Renal cortical epithelial cell (primary cell): ENCODE measurements at places on chromosomes 16 and 17.
A peak's percentile ranks its signal among the peaks of the same experiment; 100 is the strongest.

DNA sequence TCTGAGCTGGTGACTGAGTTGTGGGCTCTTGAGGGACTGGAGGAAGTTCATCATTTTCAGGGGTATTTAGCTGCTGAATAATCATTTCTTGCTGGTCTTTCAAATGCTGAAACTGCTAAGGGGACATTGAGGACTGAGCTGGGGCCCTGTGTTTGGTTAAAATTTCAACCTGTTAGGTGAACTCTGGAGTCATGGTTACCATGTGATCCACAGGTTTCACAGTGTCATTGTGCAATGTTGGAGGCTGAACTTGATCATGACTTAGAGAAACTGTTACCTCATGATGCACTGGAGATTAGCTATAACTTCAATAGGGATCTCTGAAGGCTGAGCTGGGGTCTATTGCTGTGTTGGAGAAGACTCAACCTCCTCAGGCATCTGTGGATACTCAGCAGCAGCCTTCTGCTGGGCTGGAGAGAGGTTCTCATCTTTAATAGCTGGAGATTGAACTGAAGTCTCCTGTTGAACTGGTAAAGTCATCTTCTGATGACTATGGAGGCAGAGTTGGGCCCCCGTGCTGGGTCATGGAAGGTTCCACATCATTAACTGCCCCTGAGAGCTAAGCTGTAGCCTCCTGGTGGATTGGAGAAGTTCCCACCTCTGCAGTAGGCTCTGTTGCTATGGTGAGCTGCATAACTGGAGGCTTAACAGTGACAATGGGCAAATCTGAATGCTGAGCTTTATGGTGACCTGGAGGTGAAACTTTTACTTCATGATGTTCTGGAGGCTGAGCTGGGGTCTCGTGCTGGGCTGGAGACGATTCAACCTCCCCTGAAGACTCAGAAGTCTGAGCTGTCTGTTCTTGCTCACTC, 15.2 kb downstream of the RDM1 start:
- peak; percentile 41 for DNase-seq

GRCh38 chr16:49048557-49048956, 233.1 kb downstream of the CBLN1 start:
- no peak for DNase-seq

DNA sequence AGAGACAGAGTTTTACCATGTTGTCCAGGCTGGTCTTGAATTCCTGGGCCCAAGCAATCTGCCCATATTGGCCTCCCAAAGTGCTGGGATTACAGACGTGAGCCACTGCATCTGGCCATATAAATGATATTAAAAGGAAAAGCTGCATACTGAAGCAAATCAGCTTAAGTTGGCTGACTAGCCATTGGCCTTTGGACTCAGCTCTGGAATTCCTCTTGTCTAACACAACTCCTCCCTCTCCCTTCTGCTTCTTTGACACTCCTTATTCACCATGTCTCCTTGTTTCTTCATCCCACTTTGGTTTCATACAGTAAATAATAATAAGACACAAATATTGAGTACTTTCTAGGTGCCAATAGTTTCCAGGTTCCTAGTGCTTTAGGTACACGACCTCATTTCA, 7.5 kb downstream of the KRT12 start:
- DNase-seq = peak; percentile 62

GRCh38 chr17:62150471-62150870, 85.4 kb upstream of the MED13 start:
- DNase-seq = no peak

GRCh38 chr17:50893183-50893993, 27.2 kb upstream of the TOB1 start:
- DNase-seq = peak; percentile 100

GRCh38 chr17:35889818-35890773, 9.9 kb upstream of the CCL5 start:
- peak; percentile 69 for DNase-seq

- DNase-seq = no peak
Observed at GRCh38 chr16:79609861-79610260, 9.3 kb upstream of the MAF start.

DNA sequence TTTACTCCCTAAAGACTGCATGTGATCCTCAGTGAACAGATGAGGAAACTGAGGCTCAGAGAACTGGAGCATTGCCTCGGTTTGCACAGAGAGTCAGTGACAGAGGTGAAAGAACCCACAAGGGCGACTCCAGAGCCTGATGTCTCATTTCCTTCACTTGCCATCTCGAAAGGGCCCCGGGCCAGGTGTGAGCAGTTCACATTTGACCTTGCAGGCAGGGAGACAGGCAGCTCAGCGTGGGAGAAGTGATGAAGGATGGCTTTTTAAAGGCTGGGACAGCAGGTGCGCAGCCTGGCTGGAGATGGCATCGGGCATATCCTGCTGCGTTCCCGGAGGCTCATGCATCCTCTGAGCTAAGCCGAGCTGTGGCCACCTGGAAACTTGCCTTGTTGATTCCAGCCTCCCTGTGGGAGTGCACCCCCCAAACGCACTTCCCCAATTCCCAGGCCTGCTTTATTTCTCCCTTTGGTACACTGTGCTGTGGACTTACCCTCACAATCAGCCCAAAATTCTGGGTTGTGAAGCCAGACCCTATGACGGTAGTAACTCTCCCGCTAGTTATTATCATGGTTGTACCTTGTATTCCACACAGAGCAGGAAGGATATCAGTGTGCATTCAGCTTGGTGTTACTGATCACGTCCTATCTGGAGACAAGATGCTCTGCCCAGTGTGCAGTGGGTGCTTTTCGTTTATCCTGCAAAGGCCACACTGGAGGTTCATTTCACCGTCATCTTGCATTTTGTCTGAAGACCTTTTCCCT, 753.2 kb upstream of the EEF2KMT start:
- no peak for DNase-seq

DNA sequence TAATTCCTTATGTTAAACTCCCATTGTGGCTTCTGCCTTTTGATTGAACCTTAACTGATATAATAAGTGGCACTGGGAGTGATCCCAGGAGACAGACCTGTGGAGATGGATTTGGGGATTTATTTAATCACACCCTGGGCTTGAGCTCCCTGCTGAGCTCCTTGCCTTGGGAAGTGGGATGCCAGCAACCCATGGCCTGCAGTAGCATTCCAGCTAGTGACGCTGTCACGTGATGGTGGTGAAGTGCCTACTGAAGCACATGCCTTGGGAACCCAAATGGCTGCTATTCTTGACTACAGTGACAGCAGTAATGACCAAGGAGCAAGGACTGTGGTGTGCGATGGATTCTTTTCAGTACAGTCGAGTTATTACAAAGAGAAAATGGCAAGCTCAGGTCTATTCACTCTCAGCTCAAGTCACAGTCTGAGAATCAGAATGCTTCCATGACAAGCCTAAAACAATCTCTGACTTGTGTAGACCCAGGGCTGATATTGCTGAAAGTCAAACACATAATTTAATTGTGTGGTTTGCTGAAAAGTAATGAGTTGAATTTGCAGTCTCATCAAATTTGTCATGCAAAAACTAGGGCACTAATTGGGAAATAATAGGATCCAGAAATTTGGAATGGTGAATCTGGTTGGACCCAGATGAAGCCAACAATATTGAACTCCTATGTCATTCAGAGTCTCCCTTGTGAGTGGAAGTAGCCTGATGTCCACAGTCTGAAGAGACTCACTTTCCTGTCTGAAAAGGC, 47.1 kb downstream of the BCL7C start:
- no peak for DNase-seq

DNA sequence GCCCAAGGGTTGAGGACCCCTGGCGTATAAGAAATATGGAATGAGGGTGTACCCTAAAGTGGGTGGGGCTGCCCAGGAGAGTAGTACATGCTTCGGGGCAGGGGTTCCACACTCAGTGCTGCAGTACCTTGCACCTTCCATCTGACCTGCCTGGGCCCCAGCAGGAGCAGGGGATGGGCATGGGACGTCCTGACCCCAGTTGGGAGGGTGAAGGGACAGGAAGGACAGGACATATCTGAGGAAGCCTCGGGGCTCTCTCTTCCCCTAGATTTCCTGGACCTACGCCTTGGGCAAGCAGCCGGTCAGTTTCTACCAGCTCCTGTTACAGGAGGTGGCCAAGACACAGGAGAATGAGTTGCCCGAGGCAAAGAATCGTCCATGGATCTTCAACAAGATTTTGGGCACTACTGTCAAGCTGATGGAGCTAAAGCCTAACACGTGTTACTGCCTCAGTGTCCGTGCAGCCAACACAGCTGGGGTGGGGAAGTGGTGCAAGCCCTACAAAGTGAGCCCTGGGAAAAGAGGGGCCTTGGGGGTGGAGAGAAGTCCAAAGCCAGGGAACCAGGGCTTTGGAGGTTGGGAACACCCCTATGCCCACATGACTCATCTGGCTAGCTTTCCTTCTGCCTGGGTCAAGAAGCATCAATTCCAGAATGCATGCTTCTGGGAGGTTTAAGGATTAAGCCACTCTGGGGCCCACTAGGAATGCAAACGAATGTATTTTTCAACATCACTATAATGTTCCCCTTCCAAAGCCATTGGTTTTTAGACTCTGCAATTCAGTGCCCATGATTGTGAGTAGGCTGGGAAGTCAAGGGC, 7.9 kb downstream of the FNDC8 start:
- no peak for DNase-seq

- peak; percentile 76 for DNase-seq
Observed at GRCh38 chr17:4948166-4948930, at the start of gene PFN1. TSS of gene PFN1 (minus strand) at chr17:4948530. CDS start at chr17:4948394, 136 bp downstream.

DNA sequence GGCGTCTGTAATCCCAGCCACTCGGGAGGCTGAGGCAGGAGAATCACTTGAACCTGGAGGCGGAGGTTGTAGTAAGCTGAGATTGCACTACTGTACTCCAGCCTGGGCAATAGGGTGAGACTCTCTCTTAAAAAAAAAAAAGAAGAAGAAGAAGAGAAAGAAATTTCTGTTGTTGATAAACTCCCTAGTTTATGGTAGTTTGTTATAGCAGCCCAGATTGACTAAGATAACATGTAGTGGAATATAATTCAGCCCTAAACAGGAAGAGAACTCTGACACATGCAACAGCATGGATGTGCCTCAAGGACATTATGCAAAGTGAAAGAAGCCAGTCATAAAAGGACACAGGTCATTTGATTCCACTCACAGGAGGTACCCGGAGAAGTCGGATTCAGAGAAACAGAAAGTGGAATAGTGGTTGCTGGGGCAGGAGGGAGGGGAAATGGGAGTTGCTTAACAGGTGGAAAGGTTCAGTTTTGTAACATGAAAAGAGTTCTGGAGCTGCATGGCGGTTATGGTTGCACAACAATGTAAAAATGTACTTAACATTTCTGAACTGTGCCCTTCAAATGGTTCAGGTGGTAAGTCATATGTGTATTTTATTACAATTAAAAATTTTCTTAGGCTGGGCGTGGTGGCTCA, 26.0 kb upstream of the PRM1 start:
- peak; percentile 77 for DNase-seq

DNA sequence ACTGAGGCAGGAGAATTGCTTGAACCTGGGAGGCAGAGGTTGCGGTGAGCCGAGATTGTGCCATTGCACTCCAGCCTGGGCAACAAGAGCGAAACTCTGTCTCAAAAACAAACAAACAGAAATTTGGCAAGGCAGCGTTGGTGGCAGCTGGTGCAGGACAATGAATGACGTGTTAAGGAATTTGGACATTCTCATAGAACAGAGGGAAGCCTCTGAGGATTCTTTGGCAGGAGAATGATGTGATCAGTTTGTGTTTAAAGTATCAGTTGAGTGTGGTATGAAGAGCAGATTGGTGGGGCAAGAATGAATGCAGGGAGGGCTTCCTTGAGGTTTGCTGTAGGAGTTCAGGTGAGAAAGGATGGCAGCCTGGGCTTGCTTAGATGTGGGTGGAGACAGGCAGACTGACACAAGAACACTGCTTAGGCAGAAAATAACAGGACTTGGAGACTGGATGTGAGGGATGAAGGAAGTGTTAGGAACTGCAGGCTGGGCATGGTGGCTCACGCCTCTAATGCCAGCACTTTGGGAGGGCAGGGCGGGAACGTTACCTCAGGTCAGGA, 4.8 kb downstream of the CYB5D2 start:
- DNase-seq = no peak

GRCh38 chr16:21302898-21303528, 24.9 kb upstream of the CRYM start:
- DNase-seq = peak; percentile 78

DNA sequence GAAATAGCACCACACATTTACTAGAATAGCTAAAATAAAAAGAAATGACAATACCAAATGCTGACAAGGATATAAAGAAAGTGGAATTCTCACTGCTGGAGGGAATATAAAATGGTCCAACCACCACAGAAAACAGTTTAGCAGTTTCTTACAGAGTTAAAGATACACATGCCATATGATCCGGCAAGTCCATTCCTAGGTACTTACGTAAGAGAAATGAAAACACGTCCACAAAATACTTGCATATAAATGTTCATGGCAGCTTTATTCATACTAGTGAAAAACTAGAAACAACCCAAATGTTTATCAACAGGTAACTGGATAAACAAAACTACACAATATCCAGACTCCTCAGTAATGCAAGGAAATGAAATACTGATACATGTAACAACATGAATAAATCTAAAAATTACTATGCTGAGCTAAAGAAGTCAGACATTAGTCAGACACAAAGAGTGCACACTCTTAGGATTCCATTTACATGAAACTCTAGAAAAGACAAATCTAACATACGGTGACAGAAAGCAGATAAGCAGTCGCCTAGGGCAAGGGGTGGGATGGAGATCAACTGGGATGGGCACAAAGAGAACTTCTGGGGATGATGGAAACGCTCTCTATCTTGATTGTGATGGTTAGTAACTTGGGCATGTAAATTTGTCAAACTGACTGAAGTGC, 76.4 kb downstream of the SMG6 start:
- DNase-seq = no peak

DNA sequence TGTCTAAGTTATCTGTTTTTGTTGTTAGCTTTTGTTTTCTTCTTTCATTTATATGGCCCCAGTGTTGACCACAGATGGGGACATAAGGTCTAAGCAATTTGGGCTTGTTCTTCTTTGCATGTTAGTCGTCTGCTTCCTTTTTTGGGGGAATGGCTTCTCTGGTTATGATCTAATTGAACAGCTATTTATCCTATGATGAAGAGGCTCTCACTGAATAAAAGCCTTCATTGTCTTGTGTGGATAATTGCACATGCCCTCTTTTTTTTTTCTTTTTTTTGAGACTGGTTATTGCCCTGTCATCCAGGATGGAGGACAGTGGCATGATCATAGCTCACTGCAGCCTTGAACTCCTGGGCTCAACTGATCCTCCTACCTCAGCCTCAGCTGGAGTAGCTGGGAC, 13.7 kb downstream of the SMARCE1 start:
- no peak for DNase-seq

DNA sequence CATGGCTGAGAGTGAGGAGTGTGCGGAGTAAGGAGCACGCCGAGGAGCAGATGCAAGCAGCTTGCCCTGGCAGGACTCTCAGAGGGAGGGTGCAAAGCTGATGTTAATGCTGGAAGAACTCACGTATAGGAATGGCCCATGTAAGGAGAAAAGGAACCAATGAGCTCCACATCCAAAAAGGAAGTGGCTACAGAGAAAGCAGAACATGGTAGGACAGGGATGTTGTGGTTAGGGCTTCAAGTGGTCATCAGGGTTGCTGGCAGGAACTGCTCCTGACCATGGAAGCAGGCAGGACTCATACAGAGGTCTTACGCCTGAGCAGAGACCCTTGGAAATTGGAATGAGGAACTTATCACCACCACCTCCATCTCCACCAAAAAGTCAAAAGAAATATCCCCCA, 5.2 kb downstream of the MYO1D start:
- no peak for DNase-seq

GRCh38 chr17:66889480-66890230, 54.7 kb downstream of the CACNG5 start:
- no peak for DNase-seq

GRCh38 chr17:73968680-73969079, 234.8 kb upstream of the RPL38 start:
- no peak for DNase-seq
